ENCODE measurements at places on chromosomes 5 and 9. TPM values are rescaled to one million over a fixed set of nuclear protein-coding genes. Genes with fewer than 3 reads are reported as not detected.

Gene LHX6
- 4.1 TPM for total RNA-seq

Gene GDNF
- not detected for total RNA-seq

Gene CTSL
- 63.1 TPM for total RNA-seq

Gene FOXD1
- total RNA-seq: 26.8 TPM

Gene EMB
- total RNA-seq: 15.2 TPM

Gene MLANA
- not detected for total RNA-seq

Gene TSLP
- 0.34 TPM for total RNA-seq

DNA sequence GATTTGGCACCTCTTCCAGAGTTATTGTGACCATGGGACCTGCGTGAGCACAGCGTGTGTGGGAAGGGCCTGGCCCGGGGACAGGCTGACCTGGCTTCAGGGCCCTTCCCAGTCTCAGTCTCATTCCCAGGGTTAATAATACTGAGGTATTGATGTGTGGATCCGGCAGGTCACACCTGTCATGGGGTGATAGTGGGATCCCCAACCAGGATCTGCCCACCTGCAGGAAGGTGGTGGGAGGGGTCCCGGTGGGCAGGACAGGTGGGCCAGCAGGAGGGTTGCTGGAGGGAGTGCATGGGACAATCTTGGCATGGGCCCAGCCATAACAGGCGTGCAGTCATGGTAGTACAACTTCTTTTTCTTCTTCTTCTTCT lies 55.4 kb downstream of the COL15A1 start:
- DNase-seq: no peak

DNA sequence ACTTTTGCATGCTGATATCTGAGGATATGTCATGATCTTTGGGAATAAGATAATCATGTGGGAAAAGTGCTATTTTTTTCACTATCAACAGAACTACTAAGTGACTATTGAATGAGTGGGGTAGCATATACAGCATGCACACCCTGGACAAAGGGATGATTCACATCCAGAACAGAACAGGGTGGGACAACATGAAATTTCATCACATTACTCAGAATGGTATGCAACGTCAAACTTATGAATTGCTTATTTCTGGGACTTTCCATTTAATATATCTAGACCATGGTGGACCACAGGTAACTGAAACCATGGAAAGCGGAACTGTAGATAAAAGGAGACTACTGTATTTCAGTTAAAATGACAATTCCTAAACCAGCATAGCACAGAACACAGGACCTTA lies 370.0 kb downstream of the HINT1 start:
- no peak for DNase-seq

- DNase-seq: no peak
These were observed 7.9 kb upstream of the ADGRD2 start for GRCh38 chr9:124442379-124442778.

GRCh38 chr9:87655731-87656130 lies 70.2 kb upstream of the CTSL start:
- DNase-seq: no peak

GRCh38 chr5:6480133-6481051 lies 31.7 kb downstream of the UBE2QL1 start:
- DNase-seq: no peak

- peak; percentile 19 for DNase-seq
These were observed 876 bp upstream of the JAK2 start for GRCh38 chr9:4984171-4984620.

GRCh38 chr5:17184588-17184987 lies 32.8 kb upstream of the BASP1 start:
- no peak for DNase-seq

DNA sequence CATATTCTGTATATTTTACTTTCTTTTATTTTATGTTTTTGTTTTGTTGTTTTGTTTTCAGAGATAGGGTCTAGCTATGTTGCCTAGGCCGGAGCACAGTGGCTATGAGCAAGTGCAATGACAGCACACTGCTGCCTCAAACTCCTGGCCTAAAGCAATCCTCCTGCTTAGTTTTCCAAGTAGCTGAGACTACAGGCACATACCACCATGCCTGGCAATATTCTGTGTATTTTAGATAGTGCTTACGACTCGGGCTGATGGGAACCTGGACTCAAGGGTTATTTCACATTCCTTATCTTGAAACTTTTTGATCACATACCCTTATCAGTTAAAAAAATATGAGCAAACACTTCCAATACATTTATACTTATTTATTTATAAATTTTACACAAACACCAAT lies 119.0 kb upstream of the STARD4 start:
- no peak for DNase-seq

- no peak for DNase-seq
These were observed 42.1 kb upstream of the CTNND2 start for GRCh38 chr5:11946317-11946716.

- no peak for DNase-seq
These were observed 453.7 kb upstream of the RIOK2 start for GRCh38 chr5:97636766-97637165.

- DNase-seq: no peak
These were observed 8.9 kb downstream of the PRRT1B start for GRCh38 chr9:131554087-131554842.

DNA sequence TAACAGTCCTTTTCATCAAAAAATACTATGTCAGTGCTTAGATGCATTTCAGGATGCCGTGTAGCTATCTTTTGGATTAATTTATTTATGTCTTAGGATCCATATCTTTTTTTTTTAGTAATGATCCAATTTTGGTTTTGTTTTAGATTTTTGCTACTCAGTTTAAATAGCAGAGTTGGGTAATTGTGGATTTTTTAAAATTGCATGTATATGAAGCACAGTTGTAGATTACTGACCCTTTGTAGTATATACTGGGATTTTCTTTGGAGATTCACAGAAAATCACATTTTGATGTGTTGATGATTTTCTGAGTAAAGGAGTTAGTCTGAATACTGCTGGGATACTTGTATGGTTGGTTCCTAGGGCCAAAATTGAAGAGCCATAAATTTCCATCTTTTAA lies 111.8 kb downstream of the NIPBL start:
- no peak for DNase-seq

DNA sequence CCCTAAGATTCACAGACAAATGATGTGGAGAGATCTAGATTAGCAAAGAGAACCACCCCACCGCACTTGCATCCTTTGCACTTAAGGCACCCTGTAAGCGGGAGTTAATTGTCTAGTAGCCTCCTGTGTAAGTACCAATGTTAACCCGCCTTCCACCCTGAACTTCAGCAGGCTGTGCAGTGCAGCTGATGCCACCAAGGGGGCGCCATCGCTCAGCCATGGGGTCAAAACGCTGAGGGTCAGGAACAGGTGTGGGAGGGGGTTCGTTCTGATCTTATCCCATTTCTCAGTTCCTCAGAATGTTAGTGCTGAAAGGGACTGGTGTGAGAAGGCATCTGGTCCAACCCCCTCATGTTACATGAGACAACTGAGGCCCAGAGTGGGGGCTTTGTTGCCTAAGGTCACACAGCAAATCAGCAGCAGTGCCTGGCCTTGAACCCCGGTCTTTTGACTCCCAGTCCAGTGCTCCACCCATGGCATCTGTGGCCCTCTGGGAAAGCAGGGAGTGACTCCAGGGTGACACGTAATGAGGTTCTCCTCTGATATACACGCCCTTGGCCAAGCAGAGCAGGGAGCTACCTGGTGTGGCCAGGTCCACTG lies 57.3 kb downstream of the CYFIP2 start:
- no peak for DNase-seq

GRCh38 chr9:133453651-133454050 lies 6.1 kb upstream of the CACFD1 start:
- DNase-seq: no peak

- no peak for DNase-seq
These were observed 76.6 kb upstream of the NR4A3 start for GRCh38 chr9:99745085-99745484.

GRCh38 chr5:159324102-159324755 lies 6.1 kb downstream of the IL12B start:
- no peak for DNase-seq

- no peak for DNase-seq
These were observed 297.8 kb downstream of the GADD45G start for GRCh38 chr9:89902450-89903140.

GRCh38 chr9:35180801-35181200 lies 19.0 kb downstream of the UNC13B start:
- DNase-seq: no peak

GRCh38 chr5:107736638-107737037 lies 65.9 kb upstream of the EFNA5 start:
- DNase-seq: no peak

DNA sequence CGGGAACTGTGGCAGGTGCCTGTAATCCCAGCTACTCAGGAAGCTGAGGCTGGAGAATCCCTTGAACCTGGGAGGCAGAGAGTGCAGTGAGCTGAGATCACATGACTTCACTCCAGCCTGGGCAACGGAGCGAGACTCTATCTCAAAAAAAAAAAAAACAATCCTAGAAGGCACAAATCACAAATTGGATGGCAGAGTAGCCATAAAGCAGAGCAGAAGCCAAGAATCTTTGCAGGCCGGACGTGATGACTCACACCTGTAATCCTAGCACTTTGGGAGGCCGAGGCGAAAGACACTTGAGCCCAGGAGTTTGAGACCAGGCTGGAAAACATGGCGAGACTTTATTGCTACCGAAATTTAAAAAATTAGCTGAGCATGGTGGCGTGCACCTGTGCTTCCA lies 9.2 kb upstream of the FUBP3 start:
- DNase-seq: peak; percentile 13

DNA sequence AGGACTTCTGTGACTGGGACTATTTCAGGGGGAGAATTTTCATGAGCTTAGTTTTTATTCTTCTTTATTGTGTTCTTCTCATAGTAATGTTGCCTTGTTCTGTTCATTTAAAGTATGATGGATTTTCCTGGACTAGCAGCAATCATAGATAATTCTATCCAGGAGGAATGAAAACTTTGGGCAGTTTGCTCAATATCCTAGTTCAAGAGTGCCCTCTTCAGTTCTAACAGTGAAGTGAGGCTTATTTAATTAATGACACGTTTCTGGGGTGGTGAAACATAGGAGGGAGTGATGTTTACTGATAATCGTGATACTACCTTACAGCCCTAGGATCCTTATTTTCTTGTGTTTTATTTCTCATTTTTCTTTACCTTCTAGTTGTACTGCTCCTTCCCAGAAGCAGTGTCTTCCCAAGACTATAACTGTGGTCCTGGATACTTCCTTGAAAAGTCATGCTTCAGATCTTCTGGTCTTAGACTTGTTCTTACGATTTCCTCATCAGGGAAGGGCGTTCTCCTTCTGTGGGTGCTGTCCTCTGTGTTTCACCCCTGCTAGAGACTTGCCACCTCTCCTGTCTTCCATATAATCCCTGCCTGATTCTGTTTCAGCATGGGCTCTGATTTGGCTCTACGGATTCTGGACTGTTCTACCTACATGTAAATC lies 57.4 kb downstream of the CFAP95 start:
- DNase-seq: peak; percentile 22

DNA sequence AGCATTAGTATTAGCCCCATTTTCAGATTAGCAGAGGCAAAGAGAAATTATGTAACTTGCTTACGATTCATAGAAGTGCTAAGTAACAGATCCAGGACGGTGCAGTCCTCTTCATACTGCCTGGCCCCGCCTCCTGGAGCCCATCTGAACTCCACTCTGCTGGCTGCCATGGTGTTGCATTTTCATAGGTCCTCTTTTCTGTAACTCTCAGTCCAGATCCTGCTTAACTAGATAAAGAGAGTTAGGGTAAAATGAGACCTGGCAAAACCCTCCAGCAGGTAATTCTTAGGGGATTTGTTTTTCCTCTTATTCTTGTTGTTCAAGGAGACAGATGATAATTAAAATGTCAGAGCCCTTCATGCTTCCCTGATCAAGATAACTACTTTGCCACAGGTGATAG lies 135.1 kb upstream of the EFNA5 start:
- no peak for DNase-seq

- DNase-seq: no peak
These were observed at the start of gene ADRA1B for GRCh38 chr5:159915904-159916840. TSS of gene ADRA1B (plus strand) at chr5:159916482. CDS start at chr5:159916906, 424 bp downstream.

DNA sequence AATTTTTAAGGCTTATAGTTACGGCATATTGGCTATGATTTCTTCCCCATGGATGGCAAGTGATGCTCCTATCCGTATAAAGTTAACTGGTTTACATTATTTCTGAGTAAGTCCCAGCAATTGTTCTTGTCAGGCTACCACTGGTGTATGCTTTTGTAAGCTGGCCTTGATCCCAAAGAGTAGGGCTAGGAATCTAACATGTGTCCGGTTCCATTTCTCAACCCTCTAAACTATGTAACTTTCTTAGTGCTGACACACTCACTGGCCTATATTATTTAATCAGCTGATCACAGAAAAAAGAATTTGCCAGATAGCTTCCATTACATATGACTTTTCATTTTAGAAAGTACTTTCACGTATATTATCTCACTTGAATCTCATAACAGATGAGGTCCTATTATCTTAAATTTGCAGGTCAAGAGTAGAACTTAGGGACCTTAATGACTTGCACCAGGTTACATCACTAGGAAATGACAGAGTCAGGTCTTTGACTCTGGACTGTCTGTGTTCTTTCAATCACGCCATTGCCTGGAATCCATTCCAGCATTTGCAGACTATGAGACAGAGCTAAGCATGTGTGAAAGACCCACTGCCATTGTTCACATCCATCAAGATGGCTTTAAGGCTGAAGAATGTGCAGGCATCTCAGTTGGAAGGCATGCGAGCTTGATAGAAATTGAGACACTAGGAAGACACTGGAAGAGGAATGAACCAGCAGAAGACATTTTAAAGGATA lies 362.9 kb downstream of the ARRDC3 start:
- DNase-seq: no peak

DNA sequence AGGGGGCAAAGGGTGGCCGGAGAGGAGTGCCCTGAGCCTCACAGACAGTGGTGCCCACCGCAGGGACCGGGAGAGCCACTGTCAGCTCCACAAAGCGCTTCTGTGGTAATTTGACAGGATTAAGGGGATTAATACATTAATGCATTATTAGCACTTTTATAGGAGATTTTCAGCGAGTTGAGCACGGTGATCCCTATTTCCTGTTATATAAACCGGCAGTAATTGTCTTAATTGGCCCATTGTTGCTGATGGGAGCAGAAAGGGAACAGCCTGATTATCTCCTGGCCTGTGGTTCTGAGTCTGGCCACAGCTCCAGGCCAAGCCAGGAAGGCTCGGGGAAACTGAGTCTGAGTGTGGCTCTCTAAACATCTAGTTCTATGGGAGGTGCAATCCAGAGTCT lies 423.6 kb downstream of the CDK5RAP2 start:
- DNase-seq: no peak

- no peak for DNase-seq
These were observed 215.1 kb downstream of the CD180 start for GRCh38 chr5:66981266-66982055.
